ENCODE measurements at places on chromosomes 7 and 10.

DNA sequence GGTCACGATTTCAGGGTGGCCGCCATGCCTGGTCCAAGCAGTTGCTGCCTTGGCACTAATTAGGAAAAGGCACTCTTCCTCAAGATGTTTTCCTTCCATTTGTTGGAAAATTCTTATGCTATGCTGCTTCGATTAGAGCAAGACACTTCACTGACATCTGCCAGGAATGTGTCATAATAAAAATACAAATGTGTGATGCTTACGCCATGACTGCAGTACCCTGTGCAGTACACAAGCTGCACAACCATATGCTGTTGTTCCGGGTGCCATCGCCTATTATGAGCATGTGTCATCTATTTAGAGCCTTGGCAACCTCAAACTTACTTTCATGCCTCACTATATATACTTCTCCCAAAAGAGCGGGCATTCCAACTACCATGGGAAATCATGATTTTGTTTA, 14.9 kb upstream of the MPP7 start:
- H3K27ac ChIP-seq = no peak overlapping the region
- H3K4me3 ChIP-seq = no peak overlapping the region
- peaks cover 2% of the 10 kb centered on the region for H3K4me1 ChIP-seq
- H3K27me3 ChIP-seq = no peaks in the 10 kb centered on the region

GRCh38 chr7:29360633-29361625, 166.4 kb downstream of the CHN2 start:
- no peak for DNase-seq
- peaks cover 1% of the 10 kb centered on the region for H3K36me3 ChIP-seq
- no peak overlapping the region for H3K27ac ChIP-seq
- H3K4me1 ChIP-seq = no peaks in the 10 kb centered on the region

GRCh38 chr10:63843107-63843506, 321.9 kb downstream of the REEP3 start:
- no peak overlapping the region for H3K4me3 ChIP-seq
- H3K27me3 ChIP-seq = peaks cover 2% of the 10 kb centered on the region
- H3K36me3 ChIP-seq = no peaks in the 10 kb centered on the region
- no peaks in the 10 kb centered on the region for H3K4me1 ChIP-seq
- no peak overlapping the region for H3K27ac ChIP-seq
- no peak for DNase-seq

GRCh38 chr10:132883391-132883881, 58.9 kb downstream of the CFAP46 start:
- no peak overlapping the region for H3K27ac ChIP-seq
- no peaks in the 10 kb centered on the region for H3K4me1 ChIP-seq
- no peak overlapping the region for H3K4me3 ChIP-seq
- no peaks in the 10 kb centered on the region for H3K27me3 ChIP-seq
- H3K36me3 ChIP-seq = no peaks in the 10 kb centered on the region

GRCh38 chr7:102892631-102893278, 20.0 kb upstream of the LRRC17 start:
- peaks cover 38% of the 10 kb centered on the region for H3K4me1 ChIP-seq
- no peaks in the 10 kb centered on the region for H3K36me3 ChIP-seq
- peak; percentile 80 for DNase-seq
- no peaks in the 10 kb centered on the region for H3K27me3 ChIP-seq

DNA sequence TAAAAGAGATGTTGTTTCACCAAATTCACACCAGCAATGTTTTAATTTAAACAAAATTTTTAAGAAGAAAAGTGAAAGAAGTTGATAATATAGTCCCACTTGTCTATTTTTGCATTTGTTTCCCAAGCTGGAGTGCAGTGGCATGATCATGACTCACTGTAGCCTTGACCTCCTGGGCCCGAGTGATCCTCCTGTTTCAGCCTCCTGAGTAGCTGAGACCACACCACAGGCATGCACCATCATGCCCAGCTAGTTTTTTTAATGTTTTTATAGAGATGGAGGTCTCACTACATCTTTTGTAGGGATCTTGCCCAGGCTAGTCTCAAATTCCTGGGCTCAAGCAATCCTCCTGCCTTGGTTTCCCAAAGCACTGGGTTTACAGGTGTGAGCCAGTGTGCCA, 14.1 kb upstream of the NDUFA5 start:
- H3K4me1 ChIP-seq = no peaks in the 10 kb centered on the region
- H3K27me3 ChIP-seq = no peaks in the 10 kb centered on the region
- DNase-seq = no peak
- no peaks in the 10 kb centered on the region for H3K36me3 ChIP-seq
- H3K4me3 ChIP-seq = no peak overlapping the region

GRCh38 chr7:88291398-88292173, 15.1 kb downstream of the STEAP4 start:
- H3K4me1 ChIP-seq = no peaks in the 10 kb centered on the region
- no peak overlapping the region for H3K27ac ChIP-seq
- H3K4me3 ChIP-seq = no peak overlapping the region
- H3K27me3 ChIP-seq = no peaks in the 10 kb centered on the region

- DNase-seq = no peak
- H3K4me1 ChIP-seq = no peaks in the 10 kb centered on the region
- no peak overlapping the region for H3K27ac ChIP-seq
- H3K4me3 ChIP-seq = no peak overlapping the region
- no peaks in the 10 kb centered on the region for H3K36me3 ChIP-seq
- H3K27me3 ChIP-seq = no peaks in the 10 kb centered on the region
These were observed 604.5 kb downstream of the INHBA start for GRCh38 chr7:41098402-41098801.

DNA sequence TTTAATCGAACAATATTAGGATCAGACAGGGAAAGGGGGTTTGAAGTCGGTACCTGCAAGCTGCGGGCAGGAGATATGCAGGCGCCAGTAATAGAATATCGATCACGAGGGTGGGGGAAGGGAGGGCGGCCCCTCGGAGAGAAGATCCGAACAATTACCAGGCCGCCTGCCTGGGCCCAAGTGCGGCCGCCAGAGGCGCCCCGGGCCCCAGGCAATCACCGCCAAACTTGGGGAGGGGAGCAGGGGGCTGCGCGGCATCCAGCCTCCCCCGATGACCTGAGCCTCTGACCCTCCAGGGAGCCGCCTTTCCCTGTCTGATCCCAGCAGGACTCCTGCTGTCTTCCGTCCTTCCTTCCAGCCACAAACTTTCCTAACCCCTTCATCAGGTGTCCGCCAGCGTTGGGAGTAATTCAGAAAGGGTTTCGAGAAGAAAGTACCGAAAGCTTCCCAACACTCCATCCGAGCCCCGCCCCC, 1.1 kb downstream of the NKX1-2 start:
- H3K4me1 ChIP-seq = peaks cover 19% of the 10 kb centered on the region
- no peak overlapping the region for H3K27ac ChIP-seq
- H3K4me3 ChIP-seq = no peak overlapping the region
- peaks cover 23% of the 10 kb centered on the region for H3K27me3 ChIP-seq
- no peak for DNase-seq

GRCh38 chr10:101779544-101780186, 3.6 kb downstream of the NPM3 start:
- no peak overlapping the region for H3K27ac ChIP-seq
- H3K4me1 ChIP-seq = peaks cover 54% of the 10 kb centered on the region
- peak overlapping the region; percentile 64 for H3K4me3 ChIP-seq
- peaks cover 13% of the 10 kb centered on the region for H3K36me3 ChIP-seq

GRCh38 chr7:77281780-77282478, 82.3 kb upstream of the FGL2 start:
- H3K4me1 ChIP-seq = no peaks in the 10 kb centered on the region
- H3K36me3 ChIP-seq = peaks cover 3% of the 10 kb centered on the region
- no peak overlapping the region for H3K27ac ChIP-seq

GRCh38 chr7:79504607-79505389, 51.3 kb upstream of the MAGI2 start:
- H3K27ac ChIP-seq = no peak overlapping the region
- no peaks in the 10 kb centered on the region for H3K27me3 ChIP-seq
- no peaks in the 10 kb centered on the region for H3K4me1 ChIP-seq
- no peak overlapping the region for H3K4me3 ChIP-seq
- DNase-seq = no peak

GRCh38 chr7:129434675-129435318, 565 bp downstream of the STRIP2 start:
- H3K27me3 ChIP-seq = peaks cover 40% of the 10 kb centered on the region
- no peak overlapping the region for H3K27ac ChIP-seq
- peaks cover 27% of the 10 kb centered on the region for H3K4me1 ChIP-seq
- peak overlapping the region; percentile 82 for H3K4me3 ChIP-seq

GRCh38 chr7:155228459-155228845, 69.2 kb upstream of the INSIG1 start:
- no peaks in the 10 kb centered on the region for H3K4me1 ChIP-seq
- no peak overlapping the region for H3K27ac ChIP-seq
- H3K27me3 ChIP-seq = no peaks in the 10 kb centered on the region

- no peaks in the 10 kb centered on the region for H3K27me3 ChIP-seq
- H3K4me3 ChIP-seq = no peak overlapping the region
- H3K4me1 ChIP-seq = peaks cover 73% of the 10 kb centered on the region
- peaks cover 19% of the 10 kb centered on the region for H3K36me3 ChIP-seq
These were observed 109.1 kb upstream of the PPIF start for GRCh38 chr10:79238158-79238520.

- no peak overlapping the region for H3K27ac ChIP-seq
- no peak overlapping the region for H3K4me3 ChIP-seq
- no peaks in the 10 kb centered on the region for H3K36me3 ChIP-seq
- DNase-seq = peak; percentile 3
- H3K4me1 ChIP-seq = no peaks in the 10 kb centered on the region
These were observed 763.6 kb downstream of the PHTF2 start for GRCh38 chr7:78562191-78562590.

- H3K36me3 ChIP-seq = no peaks in the 10 kb centered on the region
- DNase-seq = no peak
- no peak overlapping the region for H3K4me3 ChIP-seq
- peaks cover 3% of the 10 kb centered on the region for H3K4me1 ChIP-seq
These were observed 27.3 kb upstream of the AKR1C2 start for GRCh38 chr10:5030989-5031388.

DNA sequence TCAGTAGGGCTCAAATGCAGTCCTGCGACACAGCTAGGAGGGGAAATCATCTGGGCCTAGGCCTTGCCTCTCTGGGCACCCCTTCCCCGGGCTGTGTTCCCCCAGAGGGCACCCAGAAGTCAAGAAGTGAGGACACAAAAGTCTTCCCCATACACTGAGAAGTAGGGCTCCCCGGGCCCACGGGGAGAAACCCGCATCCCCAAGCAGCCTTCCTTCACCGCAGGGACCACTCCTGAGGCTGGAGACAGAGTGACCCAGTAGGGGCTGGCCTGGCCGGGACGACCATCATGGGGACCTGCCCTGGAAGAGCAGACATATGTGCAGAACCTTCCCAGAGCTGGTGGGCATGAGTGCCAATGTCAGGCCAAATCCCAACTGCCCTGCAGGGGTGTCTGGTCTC, 163.5 kb downstream of the GFRA1 start:
- H3K4me1 ChIP-seq = no peaks in the 10 kb centered on the region
- no peaks in the 10 kb centered on the region for H3K27me3 ChIP-seq
- no peak for DNase-seq
- H3K4me3 ChIP-seq = no peak overlapping the region

- no peaks in the 10 kb centered on the region for H3K4me1 ChIP-seq
- no peaks in the 10 kb centered on the region for H3K36me3 ChIP-seq
- no peak overlapping the region for H3K27ac ChIP-seq
- no peaks in the 10 kb centered on the region for H3K27me3 ChIP-seq
- H3K4me3 ChIP-seq = no peak overlapping the region
- DNase-seq = no peak
These were observed 32.0 kb upstream of the ARMS2 start for GRCh38 chr10:122422266-122422989.

GRCh38 chr7:39948956-39949928, 814 bp upstream of the CDK13 start:
- peak overlapping the region; percentile 96 for H3K27ac ChIP-seq
- no peaks in the 10 kb centered on the region for H3K36me3 ChIP-seq
- H3K4me1 ChIP-seq = peaks cover 39% of the 10 kb centered on the region
- peak overlapping the region; percentile 99 for H3K4me3 ChIP-seq
- H3K27me3 ChIP-seq = no peaks in the 10 kb centered on the region

- H3K4me3 ChIP-seq = no peak overlapping the region
- no peak for DNase-seq
- H3K4me1 ChIP-seq = peaks cover 15% of the 10 kb centered on the region
- H3K36me3 ChIP-seq = no peaks in the 10 kb centered on the region
- peaks cover 34% of the 10 kb centered on the region for H3K27me3 ChIP-seq
- no peak overlapping the region for H3K27ac ChIP-seq
These were observed 58.7 kb upstream of the BTRC start for GRCh38 chr10:101295261-101295660.

DNA sequence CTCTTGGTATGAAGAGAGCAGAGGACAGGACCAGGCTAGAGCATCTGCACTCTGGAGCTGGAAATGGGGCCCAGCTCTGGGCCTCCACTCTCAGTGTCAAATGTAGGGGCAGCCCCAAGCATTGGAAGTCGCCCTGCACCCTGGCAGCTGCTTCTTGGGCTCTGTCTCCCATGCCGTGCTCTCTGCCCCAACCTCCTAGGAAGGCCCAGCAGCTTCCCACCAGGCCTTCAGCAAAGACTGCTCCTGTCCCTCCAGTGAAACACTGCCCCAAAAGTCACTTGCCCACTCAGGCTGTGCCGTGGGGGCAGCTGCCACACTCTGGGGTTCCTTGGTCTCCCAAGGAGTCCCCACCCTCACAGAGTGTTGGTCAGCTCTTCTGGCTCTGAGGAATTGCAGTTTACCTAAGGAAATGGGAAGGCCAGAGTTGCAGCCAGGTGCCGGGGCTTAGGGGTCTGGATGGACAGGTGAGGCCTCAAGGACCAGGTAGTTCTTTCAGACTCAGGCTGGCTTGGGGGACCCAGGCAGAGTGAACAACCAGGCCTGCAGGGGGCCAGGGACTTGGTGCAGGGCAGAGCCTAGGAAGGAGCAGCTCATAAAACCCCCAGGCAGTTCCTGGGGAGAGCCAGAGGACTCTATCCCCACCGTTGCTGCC, 9.4 kb upstream of the OPN4 start:
- H3K36me3 ChIP-seq = no peaks in the 10 kb centered on the region
- no peaks in the 10 kb centered on the region for H3K4me1 ChIP-seq

DNA sequence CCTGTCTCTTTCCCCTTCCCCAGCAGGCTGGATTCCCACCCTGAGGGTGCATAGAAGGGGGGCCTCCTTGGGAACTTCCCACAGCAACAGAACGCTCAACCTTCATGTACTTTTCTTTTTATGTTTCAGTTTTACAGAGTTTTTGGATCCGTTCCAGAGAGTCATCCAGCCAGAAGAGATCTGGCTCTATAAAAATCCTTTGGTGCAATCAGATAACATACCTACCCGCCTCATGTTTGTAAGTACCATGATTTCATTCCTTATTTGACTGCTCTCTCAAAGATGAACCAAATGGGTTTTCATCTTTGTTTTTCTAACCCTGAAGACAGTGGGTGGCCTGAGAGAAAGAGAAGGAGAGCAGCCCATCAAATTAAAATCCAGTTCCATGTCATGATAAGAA, 46.7 kb downstream of the PLPP4 start:
- H3K36me3 ChIP-seq = no peaks in the 10 kb centered on the region
- H3K27me3 ChIP-seq = no peaks in the 10 kb centered on the region
- H3K4me3 ChIP-seq = no peak overlapping the region
- H3K4me1 ChIP-seq = no peaks in the 10 kb centered on the region
- H3K27ac ChIP-seq = no peak overlapping the region

GRCh38 chr7:130996833-130997231, 262.8 kb upstream of the KLF14 start:
- peak overlapping the region; percentile 28 for H3K4me3 ChIP-seq
- DNase-seq = no peak
- H3K36me3 ChIP-seq = no peaks in the 10 kb centered on the region
- peaks cover 15% of the 10 kb centered on the region for H3K4me1 ChIP-seq

All from common myeloid progenitor, CD34-positive (primary cell).